ENCODE measurements at places on chromosomes 1 and 21.

DNA sequence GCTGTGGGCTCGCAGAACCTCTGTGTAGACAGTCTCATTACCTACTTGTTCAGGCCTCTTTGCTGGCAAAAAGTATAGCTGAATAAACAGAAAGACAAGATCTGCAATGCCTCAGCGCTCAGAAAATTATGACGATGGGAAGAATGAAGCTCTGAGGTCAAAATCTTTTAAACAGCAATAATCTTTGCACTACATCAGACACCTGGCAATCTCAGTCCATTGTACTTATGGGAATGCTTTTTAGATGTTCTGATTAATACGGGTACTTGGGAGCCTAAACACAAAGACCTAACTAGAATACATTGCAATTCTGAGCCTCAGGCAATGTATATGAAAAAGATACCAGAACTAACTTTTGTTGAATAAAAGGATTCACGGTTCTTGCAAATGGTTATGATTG lies 410.7 kb downstream of the SMYD3 start:
- DNase-seq: no peak

DNA sequence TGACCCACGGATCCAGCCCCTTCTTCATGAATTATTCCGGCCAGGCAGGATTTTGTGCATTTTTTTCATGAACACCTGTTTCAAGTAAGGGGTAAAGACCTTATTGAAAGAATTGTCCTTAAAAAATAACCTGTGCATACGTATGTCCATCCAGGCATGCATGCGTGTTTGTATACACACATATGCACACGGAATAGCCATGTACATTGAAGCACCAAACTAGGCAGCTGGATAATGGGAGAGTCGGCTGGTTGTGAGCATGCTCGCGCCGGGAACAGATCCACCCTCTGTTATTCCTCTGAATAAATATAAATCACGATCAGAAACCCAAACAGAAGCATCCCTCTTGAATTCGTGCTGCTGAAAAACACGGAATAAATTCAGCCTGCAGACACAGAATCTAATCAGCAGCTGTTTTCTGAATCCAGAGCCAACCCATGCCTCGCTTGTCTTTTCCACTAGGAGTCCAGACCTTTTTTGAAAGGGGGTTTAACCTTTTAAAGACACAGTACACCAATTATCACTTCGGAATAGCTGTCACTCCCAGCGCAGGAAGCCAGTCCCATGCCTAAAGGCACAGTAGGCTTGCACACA lies at the start of gene HIVEP3:
TSS of gene HIVEP3 (minus strand) at position 473 of the 594 bp plus-strand sequence.
- DNase-seq: no peak

DNA sequence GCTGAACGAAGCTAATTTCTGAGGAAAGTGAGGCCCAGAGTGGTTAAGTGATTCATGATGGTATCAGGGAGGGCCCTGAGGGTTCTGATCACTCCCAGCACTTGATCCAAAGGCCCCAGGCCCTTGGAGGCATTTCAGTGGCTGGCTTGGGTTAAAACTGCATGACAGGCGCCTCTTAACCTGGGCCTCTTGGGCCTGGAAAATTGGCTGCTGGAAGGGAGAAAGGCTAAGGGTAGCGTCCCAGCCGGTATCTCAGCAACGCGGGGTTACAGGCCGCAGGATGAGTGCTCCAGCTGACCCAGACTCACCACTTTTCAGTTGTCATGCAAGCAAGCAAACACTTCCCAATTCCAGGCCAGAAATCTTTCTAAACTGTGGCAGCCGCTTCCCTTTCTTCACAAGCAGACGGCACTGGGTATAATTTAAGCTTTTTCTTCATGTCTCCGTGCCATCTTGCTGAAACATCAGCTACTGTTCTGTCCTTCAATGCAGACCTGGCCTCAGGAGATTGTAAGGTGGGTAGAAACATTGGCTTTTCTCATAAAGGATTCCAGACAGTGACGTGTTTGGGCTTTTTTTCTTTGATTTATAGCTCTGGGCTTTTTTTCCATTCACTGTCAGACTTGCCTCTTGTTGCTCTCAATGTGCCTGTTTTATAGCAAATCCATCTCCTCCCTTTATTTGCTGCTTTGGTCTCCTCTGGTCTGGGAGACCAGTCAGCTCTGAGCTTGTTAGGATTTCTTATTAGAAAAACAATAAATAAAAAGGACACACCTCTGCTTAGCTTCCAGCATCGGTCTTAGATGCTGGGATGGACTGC lies 229.1 kb downstream of the KCNJ6 start:
- no peak for DNase-seq

DNA sequence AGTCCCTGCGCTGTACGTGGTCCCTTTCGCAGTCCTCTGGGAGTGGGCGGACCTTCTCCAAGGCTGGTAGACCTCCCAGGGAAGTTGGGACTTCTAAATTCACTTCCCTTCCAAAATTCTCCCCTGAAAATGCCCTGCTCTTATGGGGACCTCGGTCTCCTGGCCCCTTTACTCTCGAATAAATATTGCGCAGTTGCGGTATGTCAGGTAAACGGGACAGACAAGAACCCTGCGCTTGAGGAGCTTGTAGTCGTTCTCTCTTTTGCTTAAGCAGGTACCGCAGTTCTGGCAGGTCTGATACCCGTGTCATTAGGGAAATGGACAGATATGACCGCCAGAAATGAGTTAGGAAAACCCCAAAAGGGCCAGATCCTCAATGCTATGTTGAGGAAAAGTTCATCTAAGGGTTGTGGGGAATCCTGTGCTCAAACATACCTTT lies 561 bp downstream of the KIF2C start:
- DNase-seq: no peak

- peak; percentile 45 for DNase-seq
These were observed 117.0 kb downstream of the CD247 start for GRCh38 chr1:167401260-167401873.

DNA sequence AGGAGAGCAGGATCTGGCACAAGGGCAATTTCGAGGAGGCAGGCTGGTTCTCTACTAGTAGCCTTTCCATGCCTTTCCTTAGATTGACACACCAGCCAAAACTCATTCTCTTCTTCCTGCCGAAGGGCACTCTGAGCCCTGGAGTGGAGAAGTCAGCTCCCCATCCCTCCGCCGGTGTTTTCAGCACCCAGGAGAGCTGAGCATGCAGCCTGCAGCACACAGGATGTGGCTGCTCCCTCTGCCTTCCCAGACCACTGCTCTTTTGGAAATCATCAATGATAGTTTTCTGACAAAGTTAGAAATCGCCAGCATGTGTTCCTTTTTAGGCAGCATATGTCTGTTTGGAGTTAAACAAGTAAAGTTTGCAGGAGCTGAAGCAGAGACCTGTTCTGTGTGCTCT lies 11.7 kb downstream of the RNU5D-1 start:
- DNase-seq: no peak

DNA sequence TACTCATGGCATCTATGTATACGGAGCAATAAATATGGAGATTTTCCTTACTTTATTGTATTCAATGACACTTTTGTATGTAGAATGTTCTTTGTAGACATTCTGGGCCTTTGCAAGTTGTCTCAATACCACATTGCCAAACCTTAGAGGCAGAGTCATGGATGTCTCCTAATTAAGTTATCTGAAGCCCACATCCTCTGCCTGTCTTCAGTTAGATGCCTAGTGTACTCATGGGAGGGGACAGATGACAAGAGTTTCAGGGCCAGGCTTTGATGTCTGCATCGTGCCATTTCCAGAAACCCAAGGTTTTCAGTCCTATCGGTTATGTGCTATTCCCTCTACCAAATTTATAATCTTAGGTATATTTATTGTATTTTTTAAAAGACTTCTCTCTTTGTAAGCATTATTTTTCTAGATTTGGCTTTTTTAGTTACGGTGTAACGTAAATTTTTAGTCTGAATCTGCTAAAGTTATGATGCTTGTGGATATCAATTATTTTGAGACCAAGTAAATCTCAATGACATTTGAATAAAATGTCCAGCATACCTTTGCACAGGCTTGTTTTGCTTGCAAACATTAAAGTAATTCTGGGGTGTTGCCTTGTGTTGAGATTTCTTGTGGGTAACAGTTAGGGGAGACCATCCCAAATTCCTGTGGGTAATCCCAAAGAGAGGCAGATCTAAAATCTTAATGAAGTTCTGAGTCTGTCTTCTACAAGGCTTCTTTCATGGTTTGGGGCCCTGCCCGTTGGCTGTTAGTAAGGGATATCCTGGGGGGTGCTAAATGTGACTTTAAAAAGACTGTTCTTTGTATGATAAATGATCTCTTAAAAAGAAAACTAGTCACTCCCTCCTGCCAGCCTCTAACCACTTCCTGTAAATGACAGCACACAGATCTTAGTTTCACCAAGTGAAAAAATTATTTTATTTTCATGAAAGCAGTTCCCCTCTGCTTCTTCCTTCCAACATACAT lies 8.0 kb upstream of the MACF1 start:
- peak; percentile 54 for DNase-seq

- no peak for DNase-seq
These were observed 367.0 kb upstream of the NEGR1 start for GRCh38 chr1:72649211-72649888.

DNA sequence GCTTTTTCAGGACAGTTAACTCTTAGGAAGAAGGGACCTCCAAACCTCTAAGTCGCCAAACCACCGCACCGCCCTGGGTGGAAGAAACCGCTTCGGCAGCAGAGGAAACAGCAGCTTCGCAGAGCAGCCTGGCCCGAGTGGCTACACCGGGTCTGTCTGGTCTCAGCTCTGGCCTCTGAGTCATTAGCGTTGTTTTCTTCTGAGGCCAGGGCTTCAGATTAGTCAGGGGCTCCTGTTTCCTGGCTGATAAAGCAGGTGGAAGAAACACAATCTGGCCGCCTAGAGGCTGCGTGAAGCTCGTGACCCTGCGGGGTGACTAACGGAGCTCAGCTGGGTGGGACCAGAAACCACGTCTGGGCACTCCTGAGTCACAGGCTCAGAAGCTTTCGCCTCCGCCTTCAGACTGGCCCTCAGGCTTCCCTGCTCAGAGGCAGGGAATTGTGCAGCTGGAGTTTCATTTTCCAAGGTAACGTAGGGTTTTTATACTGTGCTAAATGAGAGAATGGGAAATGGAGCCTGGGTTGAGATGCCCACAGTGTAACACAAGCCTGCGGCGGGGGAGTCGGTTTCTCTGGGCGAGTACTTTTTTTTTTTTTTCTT lies 44.9 kb downstream of the CHAF1B start:
- peak; percentile 57 for DNase-seq

GRCh38 chr1:156052862-156053767 lies 483 bp downstream of the UBQLN4 start:
- DNase-seq: peak; percentile 79

GRCh38 chr1:24465638-24466037 lies 37.0 kb upstream of the RCAN3 start:
- no peak for DNase-seq

DNA sequence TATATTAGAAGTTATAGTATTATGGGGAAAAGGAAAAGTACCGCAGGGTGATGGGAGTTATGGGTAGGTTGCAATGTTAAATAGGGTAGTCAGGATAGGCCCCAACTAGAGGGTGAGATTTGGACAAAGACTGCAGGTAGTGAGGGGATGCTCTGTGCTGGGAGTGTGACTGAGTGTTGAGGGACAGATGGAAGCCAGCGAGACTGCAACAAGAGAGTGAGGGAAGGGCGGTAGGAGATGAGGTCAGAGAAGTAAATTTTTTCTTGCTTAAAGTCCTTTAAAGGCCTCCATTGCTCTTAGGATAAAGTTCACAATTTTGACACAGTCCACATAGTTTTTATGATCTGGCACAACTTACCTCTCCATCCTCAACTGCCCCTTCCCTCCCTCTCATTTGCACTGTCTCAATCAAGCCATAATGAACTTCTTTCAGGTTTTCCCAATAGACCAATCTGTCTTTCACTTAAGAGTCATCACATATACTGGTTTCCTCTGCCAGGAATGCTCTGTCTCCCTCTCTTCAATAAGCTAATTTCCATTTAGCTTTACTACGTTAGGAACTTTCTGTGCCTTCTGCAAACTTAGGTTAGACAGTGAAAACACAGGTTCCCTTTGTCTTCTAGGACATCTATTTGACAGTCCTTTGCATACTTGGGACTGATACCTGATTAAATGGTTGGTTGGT lies 237.7 kb upstream of the CACYBP start:
- DNase-seq: no peak

Measured in CD8-positive, alpha-beta T cell (primary cell).